Stimulated activated CD8-positive, alpha-beta memory T cell treated with anti-CD3 and anti-CD28 coated beads, Interleukin-2, amount 100 ng/mL, for 1 hour (primary cell): ENCODE measurements at places on chromosomes 7 and 10.

GRCh38 chr7:5549096-5549763 lies 125.6 kb upstream of the TNRC18 start:
- no peak for DNase-seq

- no peak for DNase-seq
Observed at GRCh38 chr7:53121374-53121773, 85.9 kb downstream of the POM121L12 start.

DNA sequence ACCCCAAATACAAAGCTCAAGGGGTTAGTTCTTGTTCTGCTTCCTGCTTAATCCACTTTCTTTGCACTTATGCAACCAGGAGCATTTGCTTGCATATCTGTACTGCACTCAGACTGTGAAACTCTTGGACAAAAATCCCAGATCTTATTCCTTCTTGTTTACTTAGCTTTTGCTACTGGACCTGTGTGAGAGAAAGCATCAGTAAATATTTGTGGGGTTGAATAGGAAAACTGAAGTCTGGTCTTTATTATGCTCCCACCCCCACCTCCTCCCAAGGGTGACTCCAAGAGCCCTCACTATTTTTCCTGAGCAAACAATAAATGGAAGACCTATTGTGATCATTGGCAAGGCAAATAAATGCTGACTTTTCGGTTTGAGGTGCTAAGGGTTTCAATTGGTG lies 57.1 kb upstream of the VSTM2A start:
- DNase-seq = no peak

DNA sequence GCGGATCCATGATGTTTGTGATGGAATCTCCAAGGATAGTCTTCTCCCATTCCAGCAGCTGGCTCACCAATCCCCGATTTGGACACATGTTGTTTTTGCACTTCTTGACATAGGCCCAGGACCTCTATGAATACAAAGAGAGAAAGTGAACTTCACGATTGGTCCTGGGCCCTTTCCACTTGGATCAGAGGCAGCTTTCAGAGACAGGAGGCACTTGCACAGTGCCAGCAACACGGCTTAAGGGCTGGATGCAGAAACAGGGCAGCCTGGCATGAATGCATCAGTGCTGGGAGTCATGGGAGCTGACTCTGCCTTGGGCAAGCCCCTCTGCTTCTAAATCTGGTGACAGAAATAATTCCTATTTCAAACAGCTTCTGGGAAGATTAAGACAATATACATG lies 2.1 kb upstream of the TMEM120A start:
- no peak for DNase-seq

- no peak for DNase-seq
Observed at GRCh38 chr7:96614154-96614867, 95.3 kb downstream of the SEM1 start.

DNA sequence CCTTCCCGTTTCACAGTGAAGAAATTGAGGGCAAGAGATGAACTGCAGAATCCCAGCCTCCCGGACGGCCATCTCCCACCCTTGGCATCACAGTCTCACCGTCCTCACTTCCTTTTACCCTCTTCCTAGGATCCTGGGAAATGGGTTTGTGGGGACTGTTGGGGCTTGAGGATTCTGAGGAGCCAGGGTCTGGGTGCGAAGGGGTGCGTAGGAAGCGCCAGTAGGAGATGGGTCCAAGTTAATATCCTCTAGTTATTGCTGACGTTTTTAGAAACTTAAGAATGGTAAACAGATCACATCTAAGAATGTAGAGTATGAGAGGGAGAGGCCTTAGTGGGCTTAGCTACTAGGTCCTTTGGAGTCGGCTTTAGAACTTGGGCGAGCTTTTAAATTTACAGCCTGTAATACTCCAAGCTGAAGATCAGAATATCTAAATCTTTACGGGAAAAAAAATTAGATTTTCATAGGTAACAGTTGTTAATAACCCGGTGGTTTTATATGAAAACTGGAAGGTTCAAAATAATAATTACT lies 696 bp downstream of the MALSU1 start:
- DNase-seq = no peak

DNA sequence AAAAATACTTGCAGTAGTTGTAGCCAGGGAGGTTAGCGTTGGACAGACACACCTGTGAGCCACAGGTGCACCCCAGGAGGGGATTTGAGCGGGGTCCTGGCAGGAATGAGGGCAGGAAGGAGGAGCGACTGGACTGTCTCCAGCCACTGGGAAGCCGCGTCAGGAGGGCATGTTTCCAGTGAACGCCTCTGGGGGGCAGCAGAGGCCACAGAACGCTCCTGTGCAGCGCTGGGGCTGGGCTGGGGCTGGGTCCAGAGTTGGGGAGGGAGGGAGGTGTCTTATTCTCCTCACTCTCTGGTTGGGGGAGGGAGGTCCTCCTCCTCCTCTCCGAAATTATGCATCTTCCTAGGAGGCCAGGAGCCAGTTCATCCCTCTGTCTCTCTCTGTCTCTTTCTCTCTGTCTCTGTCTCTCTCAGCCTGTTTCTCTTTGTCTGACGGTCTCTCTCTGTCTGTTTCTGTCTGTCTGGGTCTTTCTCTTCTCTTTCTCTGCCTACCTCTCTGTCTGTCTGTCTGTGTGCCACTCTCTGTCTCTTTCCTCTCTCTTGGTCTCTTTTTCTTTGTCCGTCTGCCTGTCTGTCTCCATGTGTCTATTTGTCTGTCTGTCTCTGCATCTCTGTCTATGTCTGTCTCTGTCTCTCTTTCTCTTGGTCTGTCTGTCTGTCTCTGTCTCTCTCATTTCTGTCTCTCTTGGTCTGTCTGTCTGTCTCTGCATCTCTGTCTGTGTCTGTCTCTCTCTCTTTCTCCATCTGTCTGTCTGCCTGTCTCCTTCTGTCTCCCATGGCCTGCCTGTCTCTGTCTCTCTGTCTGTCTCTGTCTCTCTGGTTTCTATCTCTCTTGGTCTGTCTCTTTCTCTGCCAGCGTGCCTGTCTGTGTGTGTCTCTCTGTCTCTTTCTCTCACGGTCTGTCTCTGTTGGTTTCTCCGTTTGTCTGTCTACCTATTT lies 9.9 kb upstream of the PSMG3 start:
- peak; percentile 47 for DNase-seq

GRCh38 chr7:44508328-44509030 lies 18.0 kb upstream of the NUDCD3 start:
- DNase-seq = no peak

DNA sequence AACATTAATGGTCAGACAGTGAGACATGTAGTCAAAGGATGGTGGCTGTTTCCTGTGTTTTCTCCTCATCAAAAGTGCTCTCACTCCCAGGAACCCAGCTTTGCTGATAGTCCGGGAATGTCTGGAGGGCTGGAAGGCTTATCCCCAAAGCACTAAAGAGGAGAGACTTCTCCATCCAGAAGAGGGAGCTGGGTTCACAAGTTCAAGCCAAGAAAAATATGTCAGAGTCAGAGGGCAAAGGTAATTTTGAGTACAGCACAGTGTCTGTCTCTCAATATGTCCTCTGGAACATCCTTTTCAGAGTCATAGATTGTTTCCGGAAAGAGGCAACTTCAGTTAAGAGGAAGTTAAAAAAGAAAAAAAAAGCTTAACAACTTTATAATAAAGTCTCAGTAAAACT lies 281.5 kb upstream of the PHYHIPL start:
- DNase-seq = no peak

DNA sequence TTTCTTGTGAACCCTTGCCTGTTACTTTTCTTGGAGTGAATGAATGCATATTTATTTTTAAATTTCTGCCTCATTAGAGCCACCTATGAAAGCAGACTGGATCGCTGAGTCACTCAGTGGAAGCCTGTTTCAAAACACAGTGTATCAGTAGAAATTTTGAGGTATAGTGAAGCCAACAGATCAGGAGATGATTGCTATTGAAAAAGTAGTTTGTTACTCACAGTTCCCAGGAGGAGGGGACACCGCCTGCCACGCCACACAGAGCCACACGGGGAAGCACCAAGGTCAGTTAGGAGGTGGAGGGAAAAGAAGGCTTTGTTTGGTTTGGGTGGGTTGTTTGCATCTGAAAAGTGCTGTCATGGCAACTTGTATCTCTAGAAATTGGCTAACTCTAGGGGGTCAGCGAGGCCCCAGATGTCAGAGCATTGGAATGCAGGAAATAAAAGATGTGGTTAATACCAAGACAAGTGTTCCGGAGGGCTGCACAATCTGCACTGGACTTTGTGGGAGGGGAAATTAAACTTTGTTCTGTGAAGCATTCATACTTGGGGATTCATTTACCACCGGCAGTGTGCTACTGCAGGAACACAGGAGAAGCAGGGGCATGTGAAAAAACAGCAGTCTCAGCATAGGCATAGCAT lies 106.4 kb upstream of the SDK1 start:
- no peak for DNase-seq

DNA sequence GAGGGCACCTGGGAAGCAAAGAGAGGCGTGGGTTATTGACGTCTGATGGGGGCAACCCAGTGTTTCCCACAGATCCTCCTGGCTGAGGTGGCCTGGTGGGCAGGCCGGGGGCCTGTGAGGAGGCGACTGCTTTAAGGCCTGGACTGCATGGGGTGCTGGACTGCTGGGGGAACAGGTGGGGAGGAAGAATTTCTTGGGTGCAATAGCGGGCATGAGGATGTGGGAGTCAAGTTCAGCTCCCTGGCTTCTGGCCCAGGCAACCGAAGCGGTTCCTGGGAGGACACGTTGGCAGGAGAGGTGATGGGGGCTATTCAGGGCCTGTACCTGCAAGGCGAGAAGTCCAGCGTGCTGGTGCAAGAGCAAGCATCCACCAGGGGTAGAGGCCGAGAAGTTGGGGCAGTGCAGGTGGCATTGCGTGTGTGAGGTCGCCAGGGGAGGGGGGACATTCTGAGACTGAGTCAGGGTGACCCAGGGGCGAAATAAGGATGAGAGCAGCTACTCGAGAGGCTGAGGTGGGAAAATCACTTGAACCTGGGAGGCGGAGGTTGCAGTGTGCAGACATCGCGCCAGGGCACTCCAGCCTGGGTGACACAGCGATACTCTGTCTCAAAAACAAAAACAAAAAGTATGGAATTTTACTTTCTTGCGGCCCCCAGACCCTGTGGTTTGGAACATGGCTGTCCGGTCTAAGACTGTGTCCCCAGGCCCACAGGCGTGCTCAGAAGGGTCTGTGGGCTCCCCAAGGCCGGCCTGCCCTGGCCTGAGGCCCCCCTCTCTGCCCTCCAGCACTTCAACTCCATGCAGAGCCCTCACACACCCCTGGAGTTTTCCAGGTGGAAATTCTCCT lies 53.6 kb upstream of the ELN start:
- no peak for DNase-seq

DNA sequence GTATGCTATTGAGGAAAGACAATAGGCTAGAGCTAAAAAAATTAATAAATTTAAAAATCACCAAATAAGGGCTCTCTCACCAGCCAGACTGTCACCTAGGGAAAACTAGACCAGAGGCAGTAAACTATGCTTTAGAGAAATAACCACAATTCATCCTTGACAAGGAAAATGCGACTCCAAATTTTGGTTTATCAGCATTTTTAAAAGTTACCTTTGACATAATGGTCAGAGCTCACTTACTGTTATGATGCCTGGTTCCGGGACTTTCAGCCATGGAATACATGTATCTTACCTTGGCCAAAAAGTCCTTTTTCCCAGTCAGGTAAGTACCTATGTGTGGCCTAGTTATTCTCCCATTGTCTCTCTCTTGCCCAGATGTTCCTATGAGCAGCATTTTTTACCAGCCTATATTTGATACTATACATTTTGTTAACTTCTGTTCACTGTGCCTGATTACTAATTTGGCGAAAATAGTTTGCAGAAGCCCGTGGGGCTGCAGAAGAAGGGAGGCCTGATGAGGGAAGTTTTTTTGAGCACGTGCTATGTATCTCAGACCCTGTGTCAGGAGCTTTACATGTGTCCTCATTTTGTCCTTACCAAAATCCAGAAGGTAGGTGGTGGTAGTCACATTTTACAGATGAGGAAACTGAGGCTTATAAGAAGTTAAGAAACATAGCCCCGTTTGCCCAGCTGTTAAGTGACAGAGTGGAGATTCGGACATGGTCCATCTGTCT lies 149.7 kb downstream of the CELF2 start:
- DNase-seq = no peak

- no peak for DNase-seq
Observed at GRCh38 chr10:49744924-49745605, 17.1 kb downstream of the OGDHL start.

- no peak for DNase-seq
Observed at GRCh38 chr10:68099736-68100135, 9.6 kb upstream of the MYPN start.

DNA sequence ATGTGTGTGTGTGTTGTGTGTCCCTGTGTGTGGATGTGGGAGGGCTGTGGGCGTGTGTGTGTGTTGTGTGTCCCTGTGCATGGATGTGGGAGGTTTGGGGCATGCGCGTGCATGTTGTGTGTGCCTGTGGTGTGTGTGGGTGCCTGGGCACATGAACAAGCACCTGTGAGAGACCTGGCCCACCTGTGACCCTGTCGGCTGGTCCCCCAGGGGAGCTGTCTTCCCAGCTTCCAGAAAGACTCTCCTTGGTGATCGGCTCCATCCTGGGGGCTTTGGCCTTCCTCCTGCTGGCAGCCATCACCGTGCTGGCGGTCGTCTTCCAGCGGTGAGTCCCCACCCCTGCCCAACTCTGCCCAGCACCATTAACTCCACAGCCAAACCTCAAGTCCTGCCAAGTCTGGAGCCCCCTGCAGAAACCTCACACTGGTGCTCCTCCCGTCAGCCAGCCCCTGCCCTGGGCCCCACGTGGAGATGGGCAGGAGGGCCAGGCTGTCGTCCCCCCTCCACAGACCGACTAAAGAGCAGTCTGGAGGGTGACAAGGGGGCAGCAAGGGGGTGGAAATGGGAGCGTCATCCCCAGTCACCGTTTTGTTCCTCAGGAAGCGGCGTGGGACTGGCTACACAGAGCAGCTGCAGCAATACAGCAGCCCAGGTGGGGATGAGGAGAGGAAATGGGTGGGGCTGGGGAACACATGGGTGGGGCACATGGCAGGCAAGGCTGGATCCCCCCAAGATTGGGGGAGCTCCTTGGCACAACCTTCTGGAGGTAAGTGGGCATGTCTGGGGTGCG lies 12.7 kb downstream of the EPHB6 start:
- DNase-seq = no peak

DNA sequence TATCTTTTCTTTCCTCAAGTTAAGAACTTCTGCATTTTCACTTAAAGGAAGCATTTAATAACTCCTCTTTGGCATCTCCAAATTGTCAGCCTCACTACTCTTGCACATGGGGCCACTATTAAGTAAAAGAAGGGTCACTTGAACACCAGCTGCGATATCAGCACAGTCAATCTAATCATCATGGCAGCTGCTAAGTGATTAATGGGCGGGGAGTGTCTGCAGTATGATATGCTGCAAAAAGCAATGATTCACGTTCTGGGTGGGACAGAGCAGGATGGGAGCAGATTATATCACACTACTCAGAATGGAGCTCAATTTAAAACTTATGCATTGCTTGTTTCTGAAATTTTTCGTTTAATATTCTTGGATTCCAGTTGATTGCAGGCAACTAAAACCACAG lies 447.4 kb upstream of the PFKP start:
- DNase-seq = no peak

GRCh38 chr10:31630861-31631567 lies 297.6 kb downstream of the ARHGAP12 start:
- no peak for DNase-seq

- no peak for DNase-seq
Observed at GRCh38 chr7:11216276-11216675, 242.6 kb downstream of the PHF14 start.
